Suprapubic skin (tissue), 4 donors: ENCODE measurements at places on chromosomes 6 and 20.

GRCh38 chr6:45206793-45207492 is 121.2 kb upstream of the RUNX2 start:
- DNase-seq = no peak

DNA sequence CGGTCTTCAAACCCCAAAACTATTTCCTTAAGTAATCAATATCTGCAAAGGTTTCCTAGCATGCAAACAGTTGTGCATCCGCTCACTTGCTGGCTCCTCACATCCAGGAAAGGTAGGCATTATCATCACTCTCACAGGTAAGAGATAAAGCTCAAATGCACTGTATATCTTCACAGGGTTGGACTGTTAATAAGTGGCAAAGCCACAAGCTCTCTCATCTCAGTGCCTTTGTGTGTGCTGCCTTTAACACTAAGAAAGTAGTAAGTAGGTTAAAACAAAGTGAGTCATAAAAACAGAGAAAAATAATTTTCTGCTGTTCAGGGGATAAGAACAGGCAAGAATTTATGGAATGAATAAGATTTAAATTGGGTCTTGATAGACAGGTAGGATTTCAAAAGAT is 21.3 kb downstream of the MAN1A1 start:
- DNase-seq = no peak

- DNase-seq = no peak
Observed at GRCh38 chr6:98547151-98547550, 287.2 kb upstream of the POU3F2 start.

DNA sequence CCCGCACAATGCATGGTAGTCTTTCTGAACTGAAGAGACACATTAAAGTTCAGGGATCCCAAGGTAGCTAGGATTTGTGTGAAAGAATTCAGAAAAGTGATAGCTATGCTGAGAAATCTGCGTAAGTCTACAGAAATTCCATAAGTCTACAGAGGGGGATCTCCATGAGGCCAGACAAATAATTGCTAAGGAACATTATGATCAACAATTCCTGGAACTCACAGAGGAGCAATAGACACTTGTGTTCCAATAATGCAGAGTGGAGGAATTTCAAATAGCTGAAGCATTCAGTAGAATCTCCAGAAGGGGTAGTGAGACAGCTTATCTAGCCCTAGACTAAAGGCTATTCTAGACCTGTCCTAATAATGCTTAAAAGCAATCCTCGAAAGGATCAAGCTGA is 315.7 kb upstream of the ECI2 start:
- DNase-seq = no peak

- DNase-seq = no peak
Observed at GRCh38 chr6:16205377-16206144, 32.8 kb upstream of the GMPR start.

GRCh38 chr6:64973142-64973541 is 733.9 kb downstream of the EYS start:
- DNase-seq = no peak

GRCh38 chr6:165807249-165807960 is 144.4 kb upstream of the PDE10A start:
- no peak for DNase-seq

- no peak for DNase-seq
Observed at GRCh38 chr6:130185658-130186057, 37.1 kb downstream of the SAMD3 start.

DNA sequence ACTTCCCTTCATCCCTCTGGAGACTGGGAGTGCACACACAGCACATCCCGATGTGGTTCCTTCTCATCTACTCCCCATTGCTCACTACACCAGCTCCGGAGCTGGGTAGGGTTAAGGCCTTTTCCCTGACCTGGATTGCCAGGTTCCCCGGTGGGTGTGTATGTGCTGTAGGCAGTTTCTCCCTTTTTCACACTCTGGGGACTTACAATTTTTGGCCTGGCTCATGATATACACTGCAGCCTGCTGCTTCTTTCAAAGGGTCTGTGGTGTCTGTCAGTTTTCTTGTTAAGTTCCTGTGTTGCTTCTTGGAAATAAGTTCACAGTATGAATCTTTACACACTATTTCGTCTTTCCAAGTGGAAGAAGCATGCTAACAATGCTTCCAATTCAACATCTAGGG is 405.5 kb downstream of the UTRN start:
- DNase-seq = no peak

GRCh38 chr6:108589244-108589791 is 28.6 kb downstream of the FOXO3 start:
- peak; percentile 91 for DNase-seq

- no peak for DNase-seq
Observed at GRCh38 chr6:79762370-79762769, 131.2 kb downstream of the SH3BGRL2 start.

GRCh38 chr6:84667252-84668213 is 96.9 kb downstream of the TBX18 start:
- DNase-seq = no peak

GRCh38 chr6:26205161-26205624 is 118.0 kb downstream of the HFE start:
- no peak for DNase-seq

DNA sequence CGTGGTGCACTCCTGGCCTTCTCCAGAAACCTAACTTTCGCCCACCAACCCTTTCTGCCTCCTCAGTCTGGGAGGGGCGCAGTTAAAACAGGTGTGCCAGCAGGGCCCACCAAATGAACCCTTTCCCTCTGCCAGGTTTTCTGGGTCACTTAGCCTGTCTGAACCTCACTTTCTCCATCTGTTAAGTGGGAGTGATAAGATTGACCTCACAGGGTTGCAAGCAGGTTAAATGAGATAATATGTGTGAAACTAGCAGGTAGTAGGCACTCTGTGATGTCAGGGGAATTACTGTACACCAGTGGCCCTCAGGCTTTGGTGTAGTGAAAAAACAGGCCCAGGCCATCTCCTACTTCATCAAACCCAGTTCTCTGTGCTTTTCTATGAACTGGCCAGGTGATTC is 14.1 kb downstream of the BNIP5 start:
- DNase-seq = no peak

GRCh38 chr6:75431379-75431778 is 62.2 kb downstream of the FILIP1 start:
- no peak for DNase-seq

DNA sequence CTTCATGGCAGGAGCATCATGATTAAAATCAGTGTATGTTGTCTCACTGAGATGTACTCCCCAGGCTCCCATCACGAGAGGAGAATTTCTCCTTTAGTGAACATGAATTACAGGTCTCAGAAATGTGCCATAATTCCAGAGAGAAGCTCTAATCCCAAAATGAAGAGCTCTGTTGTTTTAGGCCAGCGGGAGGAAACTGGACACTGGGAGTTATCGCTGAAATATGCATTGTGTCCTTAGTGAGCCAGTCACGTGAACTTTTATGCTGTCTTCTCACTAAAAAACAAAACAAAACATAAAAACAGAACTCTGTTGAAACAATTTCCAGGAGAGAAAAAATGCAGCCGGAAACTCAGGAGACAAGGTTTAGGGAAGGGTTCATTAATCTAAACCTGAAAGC is 315.7 kb upstream of the NT5E start:
- no peak for DNase-seq

GRCh38 chr20:2394411-2395055 is 13.8 kb downstream of the TGM6 start:
- DNase-seq = peak; percentile 55

- no peak for DNase-seq
Observed at GRCh38 chr6:112173221-112173804, 81.1 kb downstream of the LAMA4 start.

DNA sequence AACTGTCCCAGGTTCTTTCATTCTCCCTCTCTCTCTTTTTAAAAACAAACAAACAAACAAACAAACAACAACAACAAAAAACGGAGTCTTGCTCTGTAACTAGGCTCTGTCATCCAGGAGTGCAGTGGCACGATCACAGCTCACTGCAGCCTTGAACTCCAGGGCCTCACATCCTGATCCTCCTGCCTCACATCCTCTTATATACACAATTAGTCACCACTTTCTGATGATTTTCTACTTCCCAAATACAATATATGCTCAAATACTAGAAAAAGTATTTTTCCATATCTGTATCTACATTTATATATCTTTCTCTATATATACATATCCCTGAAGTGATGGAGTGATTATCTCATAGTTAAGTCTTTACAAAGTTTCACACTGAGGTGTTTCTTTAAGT is 170.7 kb downstream of the EPHA7 start:
- DNase-seq = no peak

GRCh38 chr6:52929321-52930164 is 20.0 kb upstream of the GSTA3 start:
- no peak for DNase-seq

GRCh38 chr6:29750709-29751108 is 27.5 kb downstream of the HLA-F start:
- no peak for DNase-seq

DNA sequence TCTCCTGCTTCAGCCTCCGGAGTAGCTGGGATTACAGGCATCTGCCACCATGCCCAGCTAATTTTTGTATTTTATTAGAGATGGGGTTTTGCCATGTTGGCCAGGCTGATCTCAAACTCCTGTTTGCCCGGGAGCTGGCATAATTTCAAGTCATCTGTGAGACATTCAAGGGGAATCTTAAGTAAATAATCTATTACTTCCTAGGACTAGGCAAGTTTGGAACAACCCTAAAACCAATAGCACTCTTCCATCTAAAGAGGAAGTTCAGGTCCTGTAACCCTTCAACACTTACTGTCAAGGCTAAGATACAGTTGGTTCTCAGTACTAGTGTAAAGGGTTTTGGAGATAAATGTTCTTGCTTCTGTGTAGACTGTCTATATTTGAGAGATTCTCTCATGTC is 267.8 kb upstream of the IRAK1BP1 start:
- DNase-seq = no peak

GRCh38 chr20:36548704-36549627 is 7.6 kb downstream of the MYL9 start:
- no peak for DNase-seq

GRCh38 chr20:62769346-62770071 is 26.8 kb upstream of the MRGBP start:
- DNase-seq = no peak

DNA sequence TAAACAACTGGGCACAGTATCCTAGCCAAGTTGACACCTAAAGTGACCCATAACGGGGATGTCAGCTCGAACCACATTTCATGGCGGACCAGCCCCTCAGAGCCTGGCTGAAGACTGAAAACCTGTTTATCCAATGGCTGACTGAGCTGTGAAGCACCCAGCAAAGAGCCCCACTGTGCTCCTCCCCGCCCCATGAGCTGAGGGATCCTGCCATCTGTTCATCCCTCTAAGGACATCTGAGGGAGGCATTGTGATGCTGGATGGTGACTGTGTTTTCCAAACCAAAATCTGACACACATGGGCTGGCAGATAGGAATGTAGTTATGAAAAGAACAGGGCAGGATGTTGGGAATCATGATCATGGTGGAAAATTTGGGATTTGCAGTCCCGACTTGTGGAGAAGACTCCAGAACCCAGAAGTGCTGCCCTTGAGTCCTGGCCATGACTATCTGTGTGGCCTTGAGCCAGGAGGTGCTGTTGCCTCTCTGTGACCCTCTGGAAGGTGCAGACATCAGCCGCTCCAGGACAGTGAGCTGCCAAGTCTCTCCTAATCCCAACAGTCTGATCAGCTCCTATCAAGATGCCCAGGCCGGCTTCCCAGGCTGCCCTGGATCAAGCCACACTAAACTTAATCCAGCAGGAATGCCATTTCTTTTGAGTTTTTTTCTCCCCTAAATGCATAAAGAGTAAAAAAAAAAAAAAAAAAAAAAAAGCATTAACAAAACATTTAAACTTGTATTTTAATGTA is 5.7 kb downstream of the EDN3 start:
- no peak for DNase-seq

DNA sequence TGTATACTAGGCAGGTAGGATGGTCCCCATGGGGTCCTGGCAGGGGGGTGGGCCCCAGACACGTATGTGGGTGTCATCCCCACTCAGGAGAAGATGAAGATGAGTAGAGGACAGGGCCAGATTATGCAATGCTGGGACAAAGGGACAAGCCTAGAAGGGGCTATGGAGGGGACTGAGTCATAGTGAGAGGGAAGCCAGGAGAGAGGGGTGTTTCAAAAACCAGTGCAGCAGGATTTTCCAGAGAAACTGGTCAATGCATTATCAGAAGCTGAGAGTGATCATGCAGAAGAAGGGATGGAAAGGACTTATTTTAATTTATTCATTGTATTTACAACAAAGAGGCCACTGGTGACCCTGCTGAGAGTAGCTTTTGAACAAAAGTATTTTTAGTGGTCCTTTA is 74.0 kb downstream of the PPP1R3G start:
- no peak for DNase-seq

DNA sequence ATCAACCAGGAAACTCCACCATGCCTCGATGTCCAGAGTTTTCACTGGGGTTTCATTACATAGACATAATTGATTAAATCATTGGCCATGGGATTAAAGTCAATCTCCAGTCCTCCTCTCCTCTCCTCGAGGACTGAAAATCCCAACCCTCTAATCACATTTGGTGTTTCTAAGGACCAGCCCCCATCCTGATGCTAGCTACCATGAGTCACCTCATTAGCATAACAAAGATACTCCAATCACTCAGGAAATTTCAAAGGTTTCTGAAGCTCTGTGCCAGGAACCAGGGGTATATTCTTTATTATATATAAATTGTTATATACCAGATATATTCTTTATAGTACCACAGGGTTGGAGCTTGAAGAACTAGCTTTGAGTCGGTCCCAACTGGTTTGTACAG is 212.9 kb upstream of the PRND start:
- DNase-seq = no peak

GRCh38 chr20:15155848-15156401 is 818.5 kb upstream of the FLRT3 start:
- DNase-seq = no peak

GRCh38 chr20:35887393-35888064 is 66.8 kb downstream of the SCAND1 start:
- no peak for DNase-seq

DNA sequence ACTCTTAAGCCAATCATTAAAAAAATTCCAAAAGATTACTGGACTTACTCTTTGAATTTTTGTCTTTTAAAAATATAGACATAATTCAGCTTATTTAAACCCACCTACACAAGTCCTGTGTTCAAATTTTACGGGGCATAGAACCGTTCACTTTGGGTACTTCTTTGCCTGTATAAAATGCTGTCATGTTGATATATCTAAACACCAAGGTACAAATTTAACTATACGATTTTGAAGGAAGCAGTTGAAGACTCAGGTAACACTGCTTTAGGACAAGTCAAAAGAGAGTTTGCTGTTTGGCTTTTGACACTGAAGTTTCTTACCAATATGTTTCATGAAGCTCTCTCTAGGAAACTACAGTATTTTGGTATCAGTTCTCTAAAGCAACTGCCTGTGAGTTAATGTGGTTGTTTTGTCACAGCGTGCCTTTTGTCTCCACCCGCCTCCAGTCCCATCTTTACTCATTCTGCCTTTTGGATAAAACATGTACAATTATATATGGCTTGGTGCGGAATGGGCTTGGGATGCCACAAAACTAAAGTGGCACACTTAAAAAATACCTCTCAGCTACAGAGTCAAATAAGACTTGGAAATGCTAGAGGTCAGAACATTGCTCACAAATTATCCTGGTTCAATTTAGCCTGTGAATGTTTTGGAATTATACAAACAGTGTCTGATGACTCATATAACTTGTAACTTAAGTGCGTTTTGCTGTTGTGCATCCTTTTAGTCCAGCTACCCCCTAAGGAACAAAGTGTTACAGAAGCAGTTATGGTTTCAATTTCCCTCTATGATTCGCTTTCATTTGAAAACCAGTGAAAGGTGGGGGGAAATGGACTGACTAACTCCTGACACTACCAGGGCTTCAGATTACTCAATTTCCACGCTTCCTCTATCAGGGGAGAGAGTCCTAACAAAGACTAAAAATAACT is 38.7 kb downstream of the RGS17 start:
- no peak for DNase-seq

GRCh38 chr20:34282041-34282440 is 21.1 kb downstream of the AHCY start:
- DNase-seq = no peak
